ENCODE measurements at places on chromosomes 5 and 9. TPM values are rescaled to one million over a fixed set of nuclear protein-coding genes. Genes with fewer than 3 reads are reported as not detected.
A peak's percentile ranks its signal among the peaks of the same experiment; 100 is the strongest.

GRCh38 chr5:104734046-104734445, 1171.5 kb upstream of the NUDT12 start:
- no peak for DNase-seq

GRCh38 chr9:115333277-115334070, 215.5 kb upstream of the TNC start:
- no peak for DNase-seq

- peak; percentile 9 for DNase-seq
These were observed 227.8 kb downstream of the PAPPA start for GRCh38 chr9:116381350-116381749.

DNA sequence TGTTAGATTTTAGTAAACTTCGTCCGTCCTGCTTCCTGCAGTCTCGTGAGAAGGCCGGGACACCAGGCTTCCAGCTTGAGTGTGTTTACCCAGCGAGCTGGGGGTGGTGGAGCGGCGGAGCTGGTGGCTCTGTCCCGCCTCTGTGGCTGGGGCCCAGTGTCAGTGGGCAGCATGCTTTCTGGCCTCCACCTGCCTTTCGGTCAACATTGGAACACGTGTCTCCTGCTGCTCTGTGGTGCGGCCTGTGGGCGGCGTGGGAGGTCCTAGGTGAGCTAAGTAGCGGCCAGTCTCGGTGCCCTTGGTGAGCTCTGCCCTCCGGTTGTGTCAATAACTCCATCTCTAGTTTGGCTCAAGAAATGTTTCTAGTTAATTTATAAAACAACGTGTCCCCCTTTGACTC, 125.9 kb downstream of the GADD45G start:
- DNase-seq: no peak

- no peak for DNase-seq
These were observed 67.3 kb downstream of the SNX30 start for GRCh38 chr9:112817860-112818203.

GRCh38 chr5:178145965-178146820, 7.5 kb downstream of the NHP2 start:
- peak; percentile 59 for DNase-seq

DNA sequence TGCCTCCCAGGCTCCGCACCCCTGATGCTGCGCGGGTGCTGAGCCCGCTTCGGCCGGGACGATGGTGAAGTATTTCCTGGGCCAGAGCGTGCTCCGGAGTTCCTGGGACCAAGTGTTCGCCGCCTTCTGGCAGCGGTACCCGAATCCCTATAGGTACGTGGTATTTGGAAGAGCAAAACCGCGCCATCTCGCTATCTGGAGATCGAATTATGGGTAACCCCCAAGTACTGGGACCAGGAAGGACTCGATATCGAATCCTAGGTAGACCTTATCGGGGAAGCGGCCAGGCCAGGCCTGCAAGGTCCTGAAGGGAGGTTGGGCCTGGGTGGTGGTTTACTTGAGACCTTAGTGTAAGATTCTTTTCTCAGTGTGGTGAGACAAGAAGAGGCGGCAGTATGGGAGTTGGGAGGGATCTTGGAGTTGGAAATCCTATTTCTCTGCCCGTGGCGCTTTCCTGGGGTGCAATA, 359 bp downstream of the PRELID1 start:
- no peak for DNase-seq

DNA sequence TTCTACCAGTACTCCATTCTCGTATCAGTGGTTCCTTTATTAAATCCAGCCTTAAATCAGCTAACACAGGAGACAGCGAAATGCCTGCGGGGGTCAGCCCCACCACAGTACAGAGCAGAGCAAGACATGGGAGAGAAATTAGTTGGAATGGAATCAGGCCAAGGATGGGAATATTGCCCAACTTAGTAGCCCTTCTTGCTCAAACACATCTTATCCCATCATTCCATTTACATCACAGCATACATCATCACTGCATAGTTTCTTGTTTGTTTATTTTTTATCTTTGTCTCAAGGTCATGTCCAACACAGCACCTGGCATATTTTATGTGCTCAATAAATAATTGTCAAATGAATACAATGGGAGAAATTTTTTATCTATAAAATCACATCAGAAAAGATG, 34.3 kb upstream of the DAB2 start:
- no peak for DNase-seq

GRCh38 chr5:172607213-172607793, 33.8 kb upstream of the NEURL1B start:
- DNase-seq: no peak

GRCh38 chr9:110546411-110546871, 33.1 kb downstream of the SVEP1 start:
- no peak for DNase-seq

DNA sequence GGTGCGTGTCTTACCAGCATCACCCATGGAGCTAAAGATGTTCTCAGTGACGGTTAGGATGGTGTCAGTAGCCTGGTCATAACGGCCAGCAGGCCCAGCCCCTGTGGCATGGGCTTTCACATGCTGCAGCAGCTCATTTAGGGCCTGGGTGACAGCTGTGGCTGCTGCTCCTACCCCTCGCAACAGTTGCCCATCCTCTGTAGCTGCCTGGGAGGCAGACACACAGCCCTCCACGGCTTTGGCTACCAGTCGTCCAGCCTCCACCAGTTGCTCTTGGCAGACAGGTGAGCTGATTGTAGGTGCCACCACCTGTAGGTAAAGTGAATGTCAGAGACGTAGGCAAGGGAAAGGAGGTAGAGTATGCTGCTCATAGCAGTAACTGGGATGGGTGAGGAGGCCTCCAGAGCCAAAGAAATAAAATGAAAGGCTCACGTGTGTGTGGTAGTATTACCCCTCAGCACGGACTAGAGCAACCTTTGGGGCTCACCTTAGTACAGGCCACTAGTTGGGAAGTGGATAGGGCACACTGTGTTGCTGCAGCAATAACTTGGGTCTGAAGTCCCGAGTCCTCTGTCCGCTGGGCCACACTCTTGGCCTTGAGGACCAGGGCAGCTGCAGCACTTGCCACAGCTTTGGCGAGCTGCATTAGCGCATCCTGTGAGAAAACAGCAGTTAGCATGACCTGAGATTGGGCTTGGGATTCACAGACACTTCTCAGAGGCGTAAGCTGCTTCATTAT, 14.7 kb downstream of the TLN1 start:
- DNase-seq: no peak

GRCh38 chr5:8349855-8350254, 480.9 kb downstream of the MTRR start:
- DNase-seq: no peak

DNA sequence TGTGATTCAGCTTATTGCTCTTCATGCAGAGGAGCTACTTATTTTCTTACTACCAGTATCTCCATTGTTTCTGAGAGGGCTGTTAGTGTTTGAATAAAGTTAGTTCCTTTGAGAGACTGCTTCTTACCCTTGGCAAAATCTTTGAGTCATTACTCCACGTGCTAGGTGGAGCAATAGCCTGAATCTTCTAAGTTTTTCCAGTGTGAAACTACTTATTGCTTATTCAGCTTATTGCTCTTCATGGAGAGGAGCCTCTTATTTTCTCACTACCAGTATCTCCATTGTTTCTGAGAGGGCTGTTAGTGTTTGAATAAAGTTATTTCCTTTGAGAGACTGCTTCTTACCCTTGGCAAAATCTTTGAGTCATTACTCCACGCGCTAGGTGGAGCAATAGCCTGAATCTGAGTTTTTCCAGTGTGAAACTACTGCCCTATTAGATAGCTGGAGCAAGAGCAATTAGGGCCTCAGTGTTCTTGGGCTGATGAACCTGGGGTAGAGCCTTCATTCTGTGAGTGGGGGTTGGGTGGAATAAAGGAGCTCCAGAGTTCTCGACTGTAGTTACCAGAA, 41.9 kb downstream of the GPBP1 start:
- no peak for DNase-seq

GRCh38 chr9:127451858-127452656, 747 bp downstream of the LRSAM1 start:
- no peak for DNase-seq

DNA sequence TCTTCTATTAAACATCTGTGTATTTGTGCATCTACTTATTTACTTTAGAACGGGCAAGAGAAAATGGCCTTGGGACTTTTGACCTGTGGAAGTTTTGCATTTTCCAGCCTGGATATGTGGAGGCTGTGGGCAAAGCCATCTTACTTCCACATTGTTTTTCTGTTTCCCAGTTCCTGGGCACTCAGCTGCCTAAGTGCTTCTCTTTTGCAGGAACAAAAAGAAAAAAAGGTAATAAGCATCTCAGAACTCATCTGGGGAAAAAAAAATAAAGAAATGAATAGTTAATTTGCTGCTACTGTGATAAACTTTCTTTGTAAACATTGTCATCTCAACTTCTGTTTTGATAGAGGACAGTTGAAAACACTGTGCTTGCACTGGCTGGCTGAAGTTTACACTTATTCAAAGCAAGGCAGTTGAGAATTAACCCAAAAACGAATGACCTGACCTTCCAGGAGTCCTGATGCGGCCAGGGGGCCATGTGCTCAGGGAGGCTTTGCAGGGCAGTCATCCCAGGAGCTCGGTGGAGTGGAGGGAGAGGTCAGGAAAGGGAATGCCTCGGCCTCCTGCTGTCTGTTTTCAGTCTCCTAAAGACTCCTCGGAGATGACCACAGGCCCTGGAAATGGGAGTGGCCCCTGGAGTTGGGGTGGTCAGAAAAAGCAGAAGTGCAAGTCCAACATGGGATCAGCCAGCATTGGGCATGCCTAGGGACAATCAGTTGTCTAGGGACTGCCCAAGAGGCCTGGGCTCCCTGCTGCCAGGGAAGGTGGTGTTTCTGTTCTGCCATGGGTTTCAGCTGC, 75.5 kb downstream of the RAI14 start:
- DNase-seq: no peak

- no peak for DNase-seq
These were observed 90.5 kb downstream of the MARCHF3 start for GRCh38 chr5:126939887-126940286.

- no peak for DNase-seq
These were observed 18.9 kb upstream of the ANKRD55 start for GRCh38 chr5:56251918-56252553.

DNA sequence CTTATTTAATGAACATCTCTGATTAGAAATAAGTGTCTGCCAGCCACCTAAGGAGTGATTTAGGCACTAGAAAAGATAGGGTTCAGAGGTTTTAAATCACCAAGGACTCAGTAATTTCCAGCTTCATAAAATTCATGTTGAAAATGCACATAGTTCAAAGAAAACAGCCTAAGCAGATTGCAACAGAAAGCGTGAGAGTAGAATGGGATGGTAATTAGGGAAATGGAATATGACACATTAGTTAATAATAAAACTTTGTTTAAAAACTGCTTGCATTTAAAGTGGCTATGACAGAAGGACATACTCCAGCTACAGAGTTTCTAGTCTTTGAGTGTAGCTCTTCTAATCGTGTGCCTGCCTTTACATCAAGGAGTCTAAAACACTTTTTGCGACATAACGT, 490.8 kb downstream of the TLE4 start:
- no peak for DNase-seq

- DNase-seq: peak; percentile 33
These were observed 159.7 kb downstream of the MUSK start for GRCh38 chr9:110828264-110828663.

DNA sequence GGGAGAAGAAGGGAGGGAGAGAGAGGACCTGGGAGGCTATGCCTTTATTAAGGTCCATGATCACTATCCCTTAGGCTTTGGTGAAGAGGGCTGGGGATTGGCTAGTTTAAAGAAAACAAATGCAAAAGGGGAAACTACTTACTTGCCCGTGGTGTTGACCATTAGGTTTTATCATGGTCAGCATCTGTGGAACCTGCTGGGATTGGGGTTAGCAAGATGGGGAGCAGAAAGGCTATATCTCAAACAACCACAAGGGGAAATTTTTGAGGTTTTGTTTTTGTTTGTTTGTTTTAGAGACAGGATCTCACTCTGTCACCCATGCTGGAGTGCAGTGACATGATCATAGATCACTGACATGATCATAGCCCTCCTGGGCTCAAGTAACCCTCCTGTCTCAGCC, 9.0 kb upstream of the RAD23B start:
- DNase-seq: no peak

GRCh38 chr5:83184534-83184933, 107.2 kb downstream of the XRCC4 start:
- DNase-seq: no peak

DNA sequence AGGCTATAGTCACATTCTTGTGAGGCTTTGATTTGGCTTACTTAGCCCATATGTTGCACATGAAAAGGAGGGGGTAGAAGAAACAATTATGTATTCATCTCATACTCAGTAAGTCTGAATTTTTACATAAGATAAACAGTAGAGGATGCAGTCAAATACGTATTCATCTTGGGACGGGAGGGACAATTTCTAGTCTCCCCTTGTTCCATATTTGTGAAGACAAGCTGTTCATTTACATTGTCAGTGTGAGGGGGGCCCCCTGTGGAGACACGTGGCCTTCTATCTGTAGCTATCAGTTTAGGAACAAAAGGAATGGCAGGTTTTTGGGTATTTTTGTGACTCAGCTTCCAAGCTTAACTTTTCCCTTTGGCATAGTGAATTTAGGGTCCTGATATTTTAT, 49.2 kb upstream of the PPP1R2B start:
- DNase-seq: no peak

DNA sequence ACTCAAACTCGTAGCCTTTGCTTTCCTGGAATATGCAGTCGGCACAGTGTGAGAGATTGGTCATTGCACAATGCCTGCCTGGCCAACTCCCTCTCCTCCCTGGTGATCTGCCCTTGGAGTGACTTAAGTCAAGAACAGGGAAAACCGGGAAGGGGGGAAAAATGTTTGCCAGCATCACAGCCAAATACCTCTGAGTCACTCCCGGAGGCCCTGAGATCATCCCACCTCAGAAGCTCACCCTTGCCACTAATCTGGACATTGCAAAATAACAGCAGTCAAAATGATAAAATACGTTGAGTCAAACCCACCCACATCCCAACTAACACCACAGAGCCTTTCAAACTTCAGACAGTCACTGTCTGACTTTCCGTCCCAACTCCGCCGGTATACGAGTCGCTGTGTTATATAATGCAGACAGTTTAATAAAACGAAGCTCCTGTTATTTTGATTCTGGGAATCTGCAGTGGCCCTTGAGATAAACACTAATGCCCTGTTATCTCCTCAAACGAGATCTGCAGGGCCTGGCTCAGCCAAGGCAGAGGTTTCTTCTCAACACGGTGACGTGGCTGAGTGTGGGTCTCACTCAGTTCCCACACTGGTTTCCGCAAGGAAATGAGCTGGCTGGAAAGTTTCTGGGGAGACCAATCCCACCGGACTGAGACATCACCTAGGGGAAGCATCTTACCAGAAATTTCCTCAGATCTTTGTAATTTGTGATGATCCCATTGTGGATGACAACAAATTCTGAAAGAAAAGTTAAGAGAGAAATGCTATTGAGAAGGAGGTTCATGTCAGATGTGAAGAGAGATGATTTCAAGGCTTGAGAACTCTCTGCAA, 22.1 kb downstream of the GFPT2 start:
- peak; percentile 60 for DNase-seq

ALDH1A1 gene
- 133 TPM for total RNA-seq

ZFP2 gene
- total RNA-seq: 2.4 TPM

TAF11L4 gene
- total RNA-seq: not detected

DDX46 gene
- total RNA-seq: 27.7 TPM

SPAAR gene
- 5.1 TPM for total RNA-seq

CDKN2B gene
- total RNA-seq: 28.2 TPM

ZDHHC11 gene
- 1.1 TPM for total RNA-seq

GABRA1 gene
- not detected for total RNA-seq

PCDHB12 gene
- total RNA-seq: 12.6 TPM

IL17B gene
- total RNA-seq: 89.8 TPM

PCDHA6 gene
- 1.3 TPM for total RNA-seq

All from tibial nerve (tissue), 4 donors.